Activated CD8-positive, alpha-beta memory T cell treated with anti-CD3 and anti-CD28 coated beads for 24 hours (primary cell): ENCODE measurements at places on chromosomes 6 and 20.
A peak's percentile ranks its signal among the peaks of the same experiment; 100 is the strongest.

DNA sequence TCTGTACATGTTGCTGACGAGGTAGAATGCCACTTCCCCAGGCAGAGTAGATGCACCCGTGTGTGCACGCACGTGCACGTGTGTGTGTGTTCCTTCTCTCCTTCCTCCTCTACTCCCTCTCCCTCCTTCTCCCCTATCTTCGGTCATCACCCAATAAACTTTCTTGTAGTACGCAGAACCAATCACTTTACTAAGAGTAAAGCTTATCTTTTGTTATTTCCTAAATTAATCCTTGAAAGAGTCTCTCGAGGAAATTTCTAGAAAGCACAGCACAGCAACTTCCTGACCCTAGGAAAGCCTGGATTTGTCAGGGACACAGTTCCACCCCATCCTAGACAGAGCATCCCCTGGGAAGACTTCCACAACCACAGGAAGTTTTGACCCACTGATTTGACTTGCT lies 166.1 kb downstream of the ZDHHC14 start:
- DNase-seq = no peak

DNA sequence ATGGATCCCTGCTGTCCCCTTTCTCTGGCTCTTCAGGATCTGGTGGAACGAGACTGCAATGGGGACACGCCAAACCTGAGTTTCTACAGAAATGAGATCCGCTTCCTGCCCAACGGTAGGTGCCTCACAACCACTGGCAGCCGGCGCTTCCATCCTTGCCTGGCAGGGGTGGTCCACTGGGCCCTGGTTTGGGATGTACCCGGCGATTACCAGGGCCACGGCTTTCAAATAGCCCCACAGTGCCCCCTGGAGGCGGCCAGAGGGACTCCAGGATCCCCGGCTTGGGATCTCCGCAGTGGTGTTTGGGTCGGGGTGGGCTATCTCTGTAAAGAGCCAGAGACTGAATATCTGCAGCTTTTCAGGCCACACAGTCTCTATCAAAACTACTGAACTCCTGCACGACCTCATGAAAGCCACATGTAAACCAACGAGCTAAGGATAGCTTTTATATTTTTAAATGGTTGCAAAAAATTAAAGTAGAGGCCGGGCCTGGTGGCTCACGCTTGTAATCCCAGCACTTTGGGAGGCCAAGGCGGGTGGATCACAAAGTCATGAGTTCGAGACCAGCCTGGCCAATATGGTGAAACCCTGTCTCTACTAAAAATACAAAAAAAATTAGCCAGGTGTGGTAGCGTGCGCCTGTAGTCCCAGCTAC lies 3.7 kb downstream of the OGFR start:
- DNase-seq = peak; percentile 92

- no peak for DNase-seq
Measured at GRCh38 chr6:136901212-136901784, 20.8 kb upstream of the SLC35D3 start.

DNA sequence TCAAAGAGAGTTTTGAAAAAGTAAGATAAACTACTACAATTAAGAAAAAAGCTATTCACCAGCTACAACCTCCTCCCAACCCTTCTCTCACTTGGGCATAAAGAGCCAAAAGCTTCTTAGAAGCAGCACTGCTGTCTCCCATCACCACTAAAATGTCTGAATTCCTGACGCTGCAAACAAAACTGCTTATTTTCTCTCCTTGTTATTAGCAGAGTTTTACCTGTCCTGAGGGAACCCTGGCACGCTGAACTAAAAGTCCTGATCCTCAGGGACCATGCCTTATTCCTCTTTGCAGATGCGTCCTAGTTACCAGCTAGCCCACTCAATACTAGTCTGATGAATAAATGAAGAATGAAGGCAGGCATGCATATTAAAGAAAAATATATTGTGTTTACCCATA lies 1.1 kb downstream of the HACE1 start:
- DNase-seq = no peak

DNA sequence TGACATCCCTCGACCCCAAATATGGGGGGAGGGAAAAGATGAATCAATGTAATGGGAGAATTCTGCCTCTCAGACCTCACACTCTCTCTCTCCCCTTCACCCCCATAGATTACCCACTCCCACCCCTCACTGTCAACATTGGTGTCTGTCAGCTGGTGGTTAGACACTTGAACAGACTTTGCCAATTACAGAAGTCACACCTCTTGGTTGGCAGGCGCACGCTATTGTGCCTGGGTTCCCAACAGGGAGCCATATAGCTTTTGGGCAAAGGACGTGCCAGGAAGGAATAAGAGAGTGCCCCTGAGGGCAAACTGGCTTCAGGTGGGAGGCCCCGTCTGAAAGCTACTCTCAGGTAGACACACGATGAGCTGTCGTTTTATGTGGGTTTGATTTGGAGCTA lies 54.1 kb upstream of the FYN start:
- DNase-seq = no peak

GRCh38 chr6:53495506-53496499 lies 49.1 kb downstream of the GCLC start:
- DNase-seq = no peak

GRCh38 chr20:49326026-49326425 lies 48.2 kb upstream of the ZNFX1 start:
- DNase-seq = no peak

DNA sequence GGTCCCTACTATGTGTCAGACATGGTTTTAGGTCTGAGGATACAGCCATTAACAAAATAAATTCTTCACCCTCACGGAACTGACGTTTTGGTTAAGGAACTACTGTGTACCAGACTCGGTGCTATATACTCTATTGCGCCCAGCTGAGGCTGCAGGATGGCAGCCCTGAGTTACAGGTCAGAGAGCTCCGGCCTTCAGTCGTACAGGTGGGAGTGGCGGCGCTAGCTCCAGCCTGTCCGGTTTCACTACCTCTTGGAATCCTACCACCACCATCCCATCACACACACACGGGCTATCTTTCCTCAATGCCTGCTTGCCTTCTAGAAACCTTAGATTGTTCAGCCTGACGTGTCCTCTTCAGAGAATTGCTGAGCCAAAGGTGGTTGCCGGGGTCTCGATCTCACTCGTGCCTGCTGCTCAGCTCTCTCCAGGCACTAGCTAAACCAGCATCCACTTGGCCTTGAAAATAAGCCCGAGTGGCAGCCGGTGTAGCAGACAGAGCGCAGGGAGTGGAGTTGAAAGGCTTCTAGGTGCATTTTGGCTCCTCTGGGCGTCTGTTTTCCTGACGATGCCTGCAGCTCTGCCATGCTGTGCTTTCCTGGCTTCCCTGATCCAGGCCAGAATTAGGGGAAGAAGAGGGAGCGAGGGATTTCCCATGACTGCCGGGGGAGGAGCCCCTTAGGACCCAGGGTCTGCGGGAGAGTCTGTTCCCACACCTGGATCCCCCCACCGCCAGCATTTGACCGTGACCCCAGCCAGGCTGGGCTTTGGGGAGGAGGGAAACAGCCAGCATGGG lies 1.1 kb upstream of the TCF15 start:
- no peak for DNase-seq

- DNase-seq = no peak
Measured at GRCh38 chr6:135819665-135820064, 31.8 kb upstream of the PDE7B start.

GRCh38 chr6:138824482-138825144 lies 28.7 kb downstream of the ECT2L start:
- no peak for DNase-seq

DNA sequence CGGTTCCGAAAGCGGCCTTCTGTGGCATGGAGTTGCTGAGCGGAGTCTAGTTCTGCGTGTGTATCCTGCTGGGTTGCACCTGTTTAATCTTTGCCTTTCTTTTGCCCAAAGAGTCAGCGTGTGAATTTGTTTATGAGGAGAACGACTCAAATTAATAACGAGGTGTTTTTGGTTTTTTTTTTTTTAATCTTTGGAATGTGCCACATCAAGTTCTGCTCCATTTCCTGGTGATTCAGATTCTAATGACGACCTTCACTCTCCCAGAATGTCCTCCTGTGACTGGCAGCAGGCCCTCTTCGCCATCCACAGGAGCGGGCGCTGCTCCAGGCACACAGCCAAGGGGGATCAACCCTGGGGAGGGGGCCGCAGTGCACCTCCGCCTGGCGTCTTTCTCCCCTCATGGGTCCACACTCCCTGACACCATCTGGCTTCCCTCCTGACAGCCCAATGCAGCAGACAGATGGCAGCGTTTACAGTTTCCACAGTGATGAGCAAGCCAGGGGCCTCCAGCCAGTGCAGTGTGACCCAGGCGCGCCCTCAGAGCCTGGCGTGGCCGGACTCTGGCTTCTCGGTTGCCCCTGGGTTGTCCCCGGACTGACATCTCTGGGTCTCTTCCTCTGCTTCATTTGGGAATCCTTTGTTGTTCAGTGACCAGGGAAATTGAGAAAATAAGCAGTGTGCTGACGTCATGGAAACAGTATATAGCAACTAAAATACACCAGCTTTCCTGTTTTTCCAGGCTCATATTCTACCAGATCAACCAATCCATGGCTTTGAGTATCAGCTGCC lies 27.5 kb upstream of the AFDN start:
- peak; percentile 30 for DNase-seq

- no peak for DNase-seq
Measured at GRCh38 chr6:11350294-11350693, 117.8 kb upstream of the NEDD9 start.

- DNase-seq = no peak
Measured at GRCh38 chr6:144469144-144469575, 184.0 kb downstream of the UTRN start.

GRCh38 chr6:30100585-30101443 lies 12.1 kb downstream of the TRIM31 start:
- peak; percentile 62 for DNase-seq

DNA sequence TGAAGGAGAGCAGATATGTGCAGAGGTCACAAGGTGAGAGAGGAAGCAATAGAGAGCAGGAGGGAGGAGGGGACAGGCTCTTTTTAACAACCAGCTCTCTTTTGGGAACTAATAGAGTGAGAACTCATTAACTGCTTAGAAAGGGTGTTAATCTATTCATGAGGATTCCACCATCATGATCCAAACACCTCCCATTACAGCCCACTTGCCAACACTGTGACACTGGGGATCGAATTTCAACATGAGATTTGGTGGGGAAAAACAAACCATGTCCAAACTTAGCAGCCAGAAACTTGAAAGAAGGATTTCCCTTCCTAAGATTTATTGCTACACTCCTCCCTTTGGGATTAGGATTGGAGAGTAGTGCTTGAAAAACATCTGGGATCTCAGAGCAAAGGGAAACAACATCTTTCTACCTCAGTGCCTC lies 135.5 kb upstream of the PLCB4 start:
- DNase-seq = no peak

GRCh38 chr6:7914311-7914710 lies 3.7 kb upstream of the TXNDC5 start:
- no peak for DNase-seq

GRCh38 chr20:51335329-51335841 lies 207.1 kb downstream of the NFATC2 start:
- DNase-seq = no peak

DNA sequence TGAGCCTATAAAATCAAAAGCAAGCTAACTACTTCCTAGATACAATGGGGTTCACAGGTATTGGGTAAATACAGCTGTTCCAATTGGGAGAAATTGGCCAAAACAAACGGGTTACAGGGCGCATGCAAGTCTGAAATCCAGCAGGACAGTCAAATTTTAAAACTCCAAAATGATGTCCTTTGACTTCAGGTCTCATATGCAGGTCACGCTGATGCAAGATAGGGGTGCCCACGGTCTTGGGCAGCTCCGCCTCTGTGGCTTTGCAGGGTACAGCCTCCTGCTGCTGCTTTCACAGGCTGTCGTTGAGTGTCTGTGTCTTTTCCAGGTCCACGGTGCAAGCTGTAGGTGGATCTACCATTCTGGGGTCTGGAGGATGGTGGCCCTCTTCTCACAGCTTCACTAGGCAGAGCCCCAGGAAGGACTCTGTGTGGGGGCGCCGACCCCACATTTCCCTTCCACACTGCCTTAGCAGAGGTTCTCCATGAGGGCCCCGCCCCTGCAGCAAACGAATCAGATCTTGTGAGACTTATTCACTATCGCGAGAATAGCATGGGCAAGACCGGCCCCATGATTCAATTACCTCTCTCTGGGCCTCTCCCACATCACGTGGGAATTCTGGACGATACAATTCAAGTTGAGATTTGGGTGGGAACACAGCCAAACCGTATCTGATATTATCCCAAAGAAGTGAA lies 11.9 kb upstream of the SMIM29 start:
- DNase-seq = no peak

DNA sequence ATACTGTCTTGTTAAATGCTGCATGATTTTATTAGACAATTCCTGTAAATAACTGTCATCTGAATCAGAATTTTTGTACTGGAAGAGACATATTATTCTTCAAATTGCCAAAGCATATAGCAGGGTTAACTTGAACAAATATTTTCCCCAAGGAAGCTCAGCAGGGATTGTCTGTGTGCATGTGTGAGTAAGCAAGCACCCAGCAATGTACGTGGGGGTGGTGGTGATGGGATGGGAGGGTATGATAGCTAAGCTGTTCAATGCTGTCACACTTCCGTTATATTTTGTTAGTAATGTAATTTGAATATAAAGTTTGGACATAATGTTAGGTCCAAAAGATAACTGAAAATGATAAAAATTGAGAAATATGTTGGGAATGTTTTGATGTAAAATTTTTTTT lies 118.1 kb downstream of the MYB start:
- no peak for DNase-seq

- DNase-seq = no peak
Measured at GRCh38 chr20:11549172-11550103, 368.3 kb upstream of the BTBD3 start.

DNA sequence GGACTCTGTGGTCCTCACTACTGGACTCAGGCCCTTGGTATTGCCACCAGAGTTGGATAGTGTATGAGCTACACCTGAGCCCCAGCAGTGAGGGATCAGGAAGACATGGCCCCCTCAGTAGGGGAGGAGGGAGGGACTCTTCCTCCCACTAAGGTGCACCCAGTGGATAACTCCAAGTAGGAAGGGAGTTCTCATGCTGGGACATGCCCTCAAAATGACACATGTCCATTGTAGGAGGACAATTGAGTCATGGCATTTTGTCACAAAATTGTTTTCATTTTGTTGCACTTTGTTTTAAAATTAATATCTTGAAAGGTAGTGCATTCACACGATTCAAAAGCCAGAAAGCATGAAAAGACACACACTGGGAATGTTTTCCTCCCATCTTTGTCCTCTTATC lies 127.2 kb downstream of the FOXO3 start:
- DNase-seq = no peak
